ENCODE measurements at places on chromosomes 1 and 21.
A peak's percentile ranks its signal among the peaks of the same experiment; 100 is the strongest.

DNA sequence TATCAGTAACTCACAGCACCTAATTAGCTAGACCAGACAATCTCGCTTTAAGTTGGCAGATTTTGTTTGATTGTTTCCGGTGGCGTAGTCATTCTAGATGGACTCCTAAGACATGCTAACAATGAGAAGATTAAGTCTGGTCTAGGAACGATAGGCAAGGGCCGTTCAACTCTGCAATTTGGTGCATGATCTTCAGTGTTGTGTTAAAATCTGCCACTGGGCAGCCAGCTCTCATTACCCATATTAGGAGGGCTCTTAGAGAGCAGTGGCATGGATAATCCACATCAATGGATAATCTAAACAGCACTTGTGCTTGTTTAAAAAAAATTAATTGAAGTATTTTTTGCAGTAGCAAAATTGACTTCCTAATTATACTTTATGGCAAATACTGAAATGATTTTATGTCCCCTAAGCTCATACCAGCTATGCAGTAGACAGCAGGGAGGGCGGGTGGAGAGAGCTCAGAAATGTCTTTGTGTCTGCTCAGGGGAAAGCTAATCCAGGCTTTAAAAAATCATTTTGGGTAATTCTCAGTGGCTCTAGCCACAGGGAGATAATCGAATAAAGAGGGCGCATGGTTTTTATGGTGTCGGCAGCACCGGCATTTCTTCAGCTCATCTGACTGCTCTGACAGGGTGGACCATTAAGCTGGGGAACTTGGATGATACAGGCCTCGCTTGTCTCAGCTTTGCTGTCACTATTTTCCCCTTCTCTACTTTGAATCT is 48.5 kb upstream of the IKBKE start:
- DNase-seq, result no peak

DNA sequence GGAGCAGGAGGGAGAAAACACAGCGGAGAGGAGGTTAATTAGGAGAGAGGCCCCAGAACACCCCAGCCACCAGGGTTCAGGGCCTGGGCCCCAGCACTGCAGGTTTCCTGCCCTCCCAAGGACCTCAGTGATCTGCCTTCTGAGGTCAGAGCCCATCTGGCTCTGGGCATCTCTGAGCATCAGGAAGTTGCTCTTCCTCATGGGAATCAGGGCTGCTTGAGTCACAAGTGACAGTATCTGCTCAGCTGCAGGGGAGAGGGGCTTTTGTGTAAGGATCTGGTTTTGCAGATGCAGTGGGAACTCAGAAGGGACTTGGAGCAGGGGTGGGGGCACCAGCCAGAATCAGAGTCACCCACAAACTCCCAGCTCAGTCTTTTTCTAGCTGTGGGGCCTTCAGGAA is 472.1 kb downstream of the PTPRU start:
- no peak for DNase-seq

DNA sequence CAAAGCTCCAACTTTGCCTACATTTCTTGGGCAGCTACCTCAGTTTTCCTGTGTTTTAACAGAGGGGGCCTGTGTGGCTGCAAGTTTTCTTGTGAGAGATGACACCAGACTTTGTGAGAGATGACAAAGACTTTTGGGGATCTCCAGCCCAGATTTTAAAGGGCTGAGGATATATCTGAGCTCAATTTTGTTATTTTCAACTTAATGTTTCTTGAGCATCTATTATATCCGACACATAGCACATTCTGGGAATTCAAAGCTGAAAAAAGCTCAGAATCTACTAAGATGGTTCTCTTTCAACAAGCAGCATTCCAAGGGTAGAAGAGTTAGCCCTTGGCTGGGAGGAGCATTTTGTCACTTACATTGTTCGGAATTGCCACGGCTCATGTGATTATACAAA is 53.4 kb upstream of the PTGFRN start:
- DNase-seq, result no peak

DNA sequence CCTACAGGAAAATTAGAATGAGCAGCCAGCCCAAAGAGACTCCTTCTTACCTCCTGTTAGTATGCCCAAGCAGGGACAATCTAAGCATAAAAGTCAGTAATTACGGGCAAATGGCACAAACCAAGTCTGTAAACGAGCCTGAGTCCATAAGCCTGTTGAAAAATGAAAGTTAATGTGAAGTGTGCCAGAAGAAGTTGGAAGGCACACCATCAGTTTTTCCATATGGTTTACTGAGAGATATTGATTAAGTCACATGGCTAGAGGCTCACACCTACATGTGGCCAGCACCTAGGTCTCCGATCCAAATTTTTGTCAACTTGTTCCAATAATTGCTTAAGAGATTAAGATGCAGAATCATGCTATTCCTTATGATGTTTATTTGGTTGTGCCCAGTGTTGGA is 242.4 kb upstream of the CSF3R start:
- DNase-seq, result no peak

GRCh38 chr1:10941891-10942541 is 70.4 kb upstream of the TARDBP start:
- peak; percentile 71 for DNase-seq
